ENCODE measurements at places on chromosomes 13 and 19.

GRCh38 chr13:50783717-50784290, 59.7 kb downstream of the DLEU7 start:
- no peak for DNase-seq

DNA sequence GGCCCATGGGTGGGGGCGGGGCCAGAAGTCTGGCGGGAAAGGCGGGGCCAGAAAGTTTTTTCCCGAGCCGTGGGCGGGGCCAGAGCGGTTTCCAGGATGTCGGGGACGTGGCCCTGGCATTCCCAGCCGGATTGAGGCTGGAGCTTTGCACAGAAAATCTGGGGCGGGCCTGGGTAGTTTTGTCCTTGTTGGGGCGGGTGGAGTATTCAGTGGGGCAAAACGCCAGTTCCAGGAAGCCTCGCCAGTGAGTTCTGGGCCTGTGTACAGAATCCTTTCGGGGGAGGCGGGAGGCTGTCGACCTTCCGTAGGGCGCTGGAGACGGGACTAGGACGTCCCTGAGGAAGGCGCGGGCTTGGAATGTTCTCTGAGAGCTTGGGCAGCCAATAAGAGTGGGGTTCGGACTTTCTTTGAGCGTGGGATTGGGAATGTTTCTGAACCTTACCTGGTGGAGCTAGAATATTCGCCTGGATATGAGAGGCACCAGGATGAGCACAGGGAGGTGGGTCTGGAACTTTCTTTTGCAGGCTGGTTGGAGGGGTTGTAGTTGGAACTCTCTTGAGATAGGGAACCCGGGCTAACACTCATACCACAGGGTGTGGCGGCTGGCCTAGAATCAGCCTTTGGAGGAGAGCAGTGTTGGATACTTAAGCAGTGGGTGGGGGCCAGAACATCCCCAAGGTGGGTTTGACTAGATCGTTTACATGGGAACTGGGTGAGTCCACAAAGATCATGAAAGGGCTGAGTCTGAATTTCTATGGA, 1.3 kb downstream of the CCDC9 start:
- no peak for DNase-seq

- no peak for DNase-seq
Observed at GRCh38 chr13:47598340-47598911, 402.6 kb downstream of the SUCLA2 start.

DNA sequence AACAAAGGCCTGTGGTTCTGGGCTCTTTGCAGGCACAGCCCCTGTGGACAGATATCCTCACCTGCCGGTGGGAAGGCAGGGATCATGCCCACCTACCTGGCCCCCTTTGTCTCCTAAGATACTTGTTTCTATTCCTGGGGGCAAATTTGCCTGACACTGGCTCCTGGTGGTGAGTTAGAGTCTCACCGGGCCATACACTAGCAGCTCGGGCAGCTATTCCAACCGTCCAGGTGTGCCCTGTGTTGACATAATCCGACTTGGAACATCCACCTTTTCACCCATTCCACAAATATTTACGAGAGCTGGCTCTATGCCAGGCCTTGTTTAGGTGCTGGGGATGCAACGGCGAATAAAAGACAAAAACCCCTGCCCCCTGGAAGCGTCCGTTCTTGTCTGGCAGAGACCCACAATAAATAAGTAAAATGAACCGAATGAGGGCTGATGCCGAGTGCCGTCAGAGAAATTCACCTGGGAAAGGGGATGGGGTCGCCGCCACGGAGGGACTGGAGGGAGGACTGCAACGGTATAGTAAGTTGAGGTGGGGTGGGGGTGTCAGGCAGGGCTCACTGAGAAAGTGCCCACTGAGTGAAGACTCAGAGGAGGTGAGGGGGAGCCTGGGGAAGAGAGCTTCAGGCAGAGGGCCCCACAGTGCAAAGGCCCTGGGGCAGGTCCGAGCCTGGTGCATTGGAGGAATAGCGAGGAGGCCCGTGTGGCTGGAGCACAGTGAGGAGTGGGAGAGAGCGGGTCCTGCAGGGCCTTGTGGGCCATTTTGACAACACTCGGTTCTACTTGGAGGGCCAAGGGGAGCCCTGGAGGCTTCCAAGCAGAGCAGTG, 43.2 kb upstream of the RANBP3 start:
- DNase-seq, result no peak

DNA sequence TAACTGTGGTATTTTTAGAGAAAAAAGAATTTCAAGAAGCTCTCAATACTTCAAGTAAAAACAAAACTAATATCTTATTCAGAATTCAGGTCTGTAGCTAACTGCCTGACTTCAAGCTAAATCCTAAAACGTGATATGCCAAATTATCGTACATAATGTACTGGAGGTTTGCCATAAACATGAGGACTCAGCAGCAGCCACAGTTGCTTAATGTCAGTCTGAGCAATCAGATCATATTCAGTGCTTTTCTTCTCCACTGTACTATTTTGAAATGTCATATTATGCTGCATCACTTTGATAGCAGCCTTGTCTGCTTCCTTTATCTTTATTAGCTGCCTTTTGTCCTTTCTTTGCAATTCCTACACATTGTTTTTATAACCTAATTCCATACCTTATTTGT, 265.1 kb upstream of the EDNRB start:
- no peak for DNase-seq

DNA sequence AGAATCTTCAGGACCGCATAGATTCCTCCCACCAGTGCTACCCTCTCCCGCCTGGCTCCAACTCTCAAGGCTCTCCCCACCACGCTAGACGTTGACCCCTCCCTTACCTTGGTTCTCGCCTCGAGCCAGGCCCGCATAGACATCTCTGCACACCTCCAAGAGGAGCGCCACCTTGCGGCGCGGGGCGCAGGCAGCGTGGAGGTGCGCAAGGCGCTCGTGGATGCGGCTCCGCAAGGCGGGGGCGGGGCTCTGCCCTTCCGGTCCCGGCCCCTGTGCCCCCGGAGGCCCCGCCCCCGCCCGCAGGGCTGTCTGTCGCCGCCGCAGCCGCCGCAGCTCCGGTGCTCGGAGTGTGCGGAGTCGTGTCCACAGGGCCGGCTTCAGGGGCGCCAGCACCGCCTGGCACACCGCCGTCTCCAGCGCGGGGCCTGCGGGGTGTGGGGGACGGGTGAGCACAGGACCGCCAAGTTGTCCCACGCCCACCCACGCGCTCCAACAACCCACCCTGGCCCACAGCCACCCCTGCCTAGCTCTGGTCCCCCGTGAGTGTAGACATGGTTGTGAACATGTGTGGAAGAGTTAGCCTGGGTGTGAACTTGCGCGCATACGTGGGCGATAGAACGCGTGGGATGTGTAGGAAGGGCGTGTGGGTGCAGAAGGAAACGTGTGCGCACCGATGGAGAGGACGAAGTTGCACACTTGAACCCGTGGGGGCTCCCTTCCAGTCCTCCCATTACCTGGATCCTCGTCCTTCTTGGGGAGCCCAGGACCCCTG, 8.1 kb downstream of the RINL start:
- peak; percentile 92 for DNase-seq

- DNase-seq, result peak; percentile 43
Observed at GRCh38 chr19:52343548-52343947, 7.5 kb downstream of the ZNF610 start.
